ENCODE measurements at places on chromosomes 5 and 9.

DNA sequence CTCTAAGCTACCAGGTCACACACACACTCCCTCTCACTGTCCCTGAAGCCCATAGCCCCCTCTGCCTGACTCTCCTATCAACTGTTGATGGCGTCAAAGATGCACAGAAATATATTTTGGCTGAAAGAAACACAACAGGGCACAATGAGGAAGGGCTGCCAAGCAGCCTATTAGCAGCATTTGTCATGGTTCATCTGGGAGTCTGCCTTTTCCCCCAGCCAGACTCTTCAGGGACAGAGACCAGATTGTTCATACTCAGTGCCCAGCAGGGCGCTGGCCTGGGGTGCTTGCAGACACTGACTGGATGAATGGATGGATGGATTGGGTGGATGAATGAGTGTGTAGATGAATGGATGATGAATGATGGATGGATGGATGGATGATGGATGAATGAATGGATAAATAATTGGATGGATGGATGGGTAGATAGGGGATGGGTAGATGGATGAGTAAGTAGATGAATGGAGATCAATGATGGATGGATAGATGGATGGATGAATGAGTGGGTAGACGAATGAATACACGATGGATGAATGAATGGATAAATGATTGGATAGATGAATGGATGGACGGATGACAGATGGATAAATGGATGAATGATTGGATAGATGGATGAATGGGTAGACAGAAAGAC, 90.5 kb downstream of the ADAMTS2 start:
- no peak for DNase-seq

- no peak for DNase-seq
These were observed 15.4 kb downstream of the ZDHHC21 start for GRCh38 chr9:14677872-14678271.

DNA sequence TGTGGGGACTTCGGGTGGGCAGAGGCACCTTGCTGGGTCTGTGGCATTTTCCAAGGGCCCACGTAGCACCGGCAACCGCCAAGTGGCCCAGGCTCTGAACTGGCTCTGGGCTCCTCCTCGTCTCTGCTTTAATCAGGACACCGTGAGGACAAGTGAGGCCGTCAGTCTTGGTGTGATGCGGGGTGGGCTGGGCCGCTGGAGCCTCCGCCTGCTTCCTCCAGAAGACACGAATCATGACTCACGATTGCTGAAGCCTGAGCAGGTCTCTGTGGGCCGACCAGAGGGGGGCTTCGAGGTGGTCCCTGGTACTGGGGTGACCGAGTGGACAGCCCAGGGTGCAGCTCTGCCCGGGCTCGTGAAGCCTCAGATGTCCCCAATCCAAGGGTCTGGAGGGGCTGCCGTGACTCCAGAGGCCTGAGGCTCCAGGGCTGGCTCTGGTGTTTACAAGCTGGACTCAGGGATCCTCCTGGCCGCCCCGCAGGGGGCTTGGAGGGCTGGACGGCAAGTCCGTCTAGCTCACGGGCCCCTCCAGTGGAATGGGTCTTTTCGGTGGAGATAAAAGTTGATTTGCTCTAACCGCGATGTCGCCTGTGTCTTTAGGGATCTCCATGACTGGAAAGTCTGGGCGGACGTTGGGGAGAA, 5.8 kb downstream of the DPP7 start:
- no peak for DNase-seq

GRCh38 chr9:18183974-18184373, 290.0 kb upstream of the ADAMTSL1 start:
- DNase-seq: no peak

GRCh38 chr5:170520372-170520771, 16.6 kb downstream of the KCNIP1 start:
- no peak for DNase-seq

- DNase-seq: peak; percentile 27
These were observed 145.0 kb downstream of the ADCY2 start for GRCh38 chr5:7540736-7541485.

- DNase-seq: no peak
These were observed 61.0 kb downstream of the APBA1 start for GRCh38 chr9:69611221-69611620.

DNA sequence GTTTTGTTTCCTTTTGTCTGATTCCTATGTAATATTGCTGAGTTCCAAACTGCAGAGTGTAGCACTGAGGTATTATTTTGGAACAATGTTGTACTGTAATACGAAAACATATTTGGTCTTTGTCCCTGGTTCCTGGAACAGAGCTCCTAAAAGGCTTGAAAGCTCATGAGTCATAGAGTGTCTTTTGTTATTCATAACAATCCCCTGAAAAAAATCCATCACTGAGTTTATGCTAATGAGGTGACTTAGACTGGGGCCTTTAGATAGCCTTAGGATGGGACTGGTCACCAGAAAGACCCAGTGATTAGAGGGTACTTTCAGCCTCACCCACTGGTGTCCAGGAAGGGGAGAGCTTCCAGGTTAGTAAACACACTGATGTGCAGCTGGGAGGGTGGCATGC, 132.7 kb upstream of the POU5F2 start:
- no peak for DNase-seq

- no peak for DNase-seq
These were observed 422.3 kb downstream of the TMEM232 start for GRCh38 chr5:110304176-110304575.

- no peak for DNase-seq
These were observed 203.4 kb downstream of the SYK start for GRCh38 chr9:91004992-91005391.

DNA sequence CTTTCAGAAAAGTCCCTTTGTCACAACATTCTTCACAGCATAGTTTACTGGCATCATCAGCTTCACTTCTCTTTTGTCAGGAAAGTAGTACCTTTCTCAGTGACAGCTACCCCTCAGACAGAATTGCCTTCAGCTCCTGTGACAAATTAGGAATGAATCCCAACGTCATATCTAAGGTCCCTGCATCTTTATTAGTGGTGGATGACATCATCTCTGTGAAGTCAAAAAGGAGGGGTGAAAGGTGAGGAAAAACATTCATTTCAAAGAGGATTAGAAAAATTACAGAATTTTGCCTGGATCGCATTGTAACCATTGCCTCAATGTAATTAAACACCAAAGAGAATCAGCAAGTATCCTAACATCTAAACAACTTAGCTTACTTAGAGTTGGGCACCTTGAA, 7.9 kb upstream of the INSL6 start:
- DNase-seq: no peak

DNA sequence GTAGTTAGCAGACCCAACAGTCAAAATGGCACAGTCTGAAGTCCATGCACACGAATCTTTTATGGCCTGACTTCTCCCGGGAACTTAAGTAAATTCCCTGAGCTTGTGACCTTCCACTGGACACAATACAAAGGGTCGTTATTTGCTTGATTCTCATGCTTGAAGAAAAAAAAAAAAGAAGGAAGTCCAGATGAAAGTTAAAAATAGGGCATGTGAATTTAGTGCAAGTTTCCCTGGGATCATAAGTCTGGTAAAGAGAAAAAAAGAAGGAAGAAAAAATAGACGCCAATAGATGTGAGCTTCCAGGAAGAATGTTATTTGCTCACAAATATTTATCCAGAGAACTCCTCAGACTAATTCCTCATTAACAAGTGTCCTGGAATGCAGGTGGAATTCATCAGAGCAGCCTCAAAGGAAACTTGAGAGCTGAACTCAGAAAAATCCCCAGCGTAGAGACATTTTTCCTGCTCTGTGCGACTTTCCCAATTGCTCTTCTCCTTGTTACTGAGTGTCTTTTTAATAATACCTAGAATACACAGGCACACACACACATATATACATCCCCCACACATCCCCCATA, 616.3 kb downstream of the EBF1 start:
- no peak for DNase-seq

DNA sequence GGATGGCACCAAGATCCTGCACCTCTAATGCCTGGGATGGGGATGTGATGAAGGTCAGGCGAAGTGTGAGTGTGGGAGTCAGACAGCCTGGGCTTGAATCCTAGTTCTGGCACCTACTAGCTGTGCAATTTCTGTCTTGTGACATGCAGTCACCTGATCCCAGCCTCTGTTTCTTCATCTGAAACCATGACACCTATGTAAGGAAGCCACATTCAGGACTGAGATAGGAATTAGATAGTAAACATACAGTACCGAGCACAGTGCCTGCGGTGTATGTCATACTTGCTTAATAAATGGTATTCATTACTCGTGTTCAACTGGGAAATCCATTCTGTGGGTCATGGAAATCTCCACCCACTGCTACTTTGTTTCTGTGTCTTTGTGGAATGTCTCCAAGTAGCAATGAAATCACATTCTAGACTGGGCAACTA, 140.6 kb upstream of the STC2 start:
- no peak for DNase-seq

- no peak for DNase-seq
These were observed 210.5 kb upstream of the SEMA6A start for GRCh38 chr5:116785106-116785505.

- DNase-seq: no peak
These were observed 77.9 kb upstream of the VPS13A start for GRCh38 chr9:77099388-77099787.

- no peak for DNase-seq
These were observed 50.3 kb downstream of the HMHB1 start for GRCh38 chr5:143862271-143862670.

- no peak for DNase-seq
These were observed 655.2 kb upstream of the FAM174A start for GRCh38 chr5:99879791-99880511.

- DNase-seq: no peak
These were observed 12.8 kb upstream of the MGAT1 start for GRCh38 chr5:180815293-180815917.

Measured in SHP77 treated with DMSO at 0.1 percent for 48 hours (cell line).